ENCODE measurements at places on chromosomes 13 and 19.

DNA sequence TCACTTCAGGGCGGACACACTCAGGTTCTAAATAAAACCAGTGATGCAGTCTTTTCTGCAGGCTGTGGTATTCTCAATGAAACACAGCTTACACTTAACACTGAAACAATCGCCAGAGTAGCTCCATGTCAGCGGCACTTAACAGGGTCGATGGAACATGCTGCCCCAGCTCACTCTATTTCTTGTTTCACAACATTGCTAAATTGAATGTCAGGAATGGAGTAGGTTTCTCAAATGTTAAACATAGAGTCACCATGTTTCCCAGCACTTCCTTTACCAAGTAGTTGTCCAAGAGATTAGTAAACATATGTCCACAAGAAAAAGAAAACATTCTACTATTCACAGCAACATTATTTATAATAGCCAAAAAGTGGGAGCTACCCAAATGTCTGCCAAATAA lies 306.9 kb downstream of the SLITRK6 start:
- DNase-seq: no peak

GRCh38 chr13:109118521-109118920 lies 489.1 kb downstream of the MYO16 start:
- DNase-seq: no peak

GRCh38 chr13:112587212-112587763 lies 665 bp downstream of the TUBGCP3 start:
- DNase-seq: no peak

DNA sequence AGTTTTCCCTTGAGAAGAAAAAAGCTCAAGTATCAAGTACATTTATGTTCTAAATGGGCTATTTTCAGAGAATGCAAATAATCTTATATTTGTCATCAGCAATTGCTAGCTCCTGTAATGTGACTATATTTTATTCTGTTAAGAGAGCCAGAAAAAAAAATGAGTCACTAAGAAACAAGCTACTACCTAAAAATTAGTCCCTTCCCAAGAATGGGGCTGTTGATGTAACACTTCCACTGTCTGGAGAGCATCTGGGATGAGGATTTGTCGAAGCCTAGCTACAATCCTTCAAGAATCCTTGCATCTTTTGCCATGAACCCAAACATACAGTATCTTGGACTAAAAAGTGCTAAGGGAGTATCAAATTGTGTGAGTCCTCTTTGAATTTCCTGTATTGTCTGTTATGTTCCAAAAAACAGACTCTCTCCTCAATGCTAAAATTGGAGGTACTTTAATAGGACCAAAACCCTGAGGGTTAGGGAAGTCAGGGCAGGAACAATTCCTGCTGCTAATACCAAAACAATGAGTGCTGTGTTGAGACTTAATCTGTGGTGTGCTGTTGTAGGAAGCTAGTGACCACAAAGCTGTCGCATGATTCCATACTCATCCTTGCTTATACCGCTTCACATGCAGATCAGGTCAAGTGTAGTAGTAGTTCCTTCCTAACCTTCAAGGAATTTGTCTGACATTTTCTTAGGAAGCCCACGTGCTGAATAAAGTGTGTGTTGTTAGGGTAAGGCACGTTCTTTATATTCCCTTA lies 4.9 kb upstream of the ZC3H13 start:
- no peak for DNase-seq

GRCh38 chr19:42203700-42204099 lies 13.8 kb downstream of the DEDD2 start:
- DNase-seq: no peak

DNA sequence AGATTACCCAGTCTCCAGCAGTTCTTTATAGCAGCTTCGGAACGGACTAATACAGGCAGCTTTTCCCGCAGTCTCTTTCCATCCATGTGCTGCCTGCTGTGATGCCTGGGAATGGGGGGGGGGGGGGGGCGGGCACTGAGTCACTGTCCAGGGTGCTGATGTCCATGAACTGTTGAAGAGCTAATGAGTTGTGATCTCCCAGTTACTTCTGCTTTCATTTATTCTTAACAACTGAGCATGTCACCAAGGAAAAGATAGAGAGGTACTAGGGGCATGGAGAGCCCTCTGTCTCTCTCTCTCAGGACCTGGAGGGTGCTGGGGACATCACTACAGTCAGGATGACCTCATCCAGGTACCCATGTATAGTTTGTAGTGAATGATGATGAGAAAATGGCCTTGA lies 20.3 kb upstream of the CEACAM1 start:
- no peak for DNase-seq

- no peak for DNase-seq
These were observed 68.4 kb upstream of the SPATA13 start for GRCh38 chr13:24092108-24092507.

GRCh38 chr19:23415034-23415433 lies 19.8 kb upstream of the ZNF91 start:
- DNase-seq: no peak

- DNase-seq: no peak
These were observed 43.4 kb upstream of the N4BP2L1 start for GRCh38 chr13:32471187-32471922.

DNA sequence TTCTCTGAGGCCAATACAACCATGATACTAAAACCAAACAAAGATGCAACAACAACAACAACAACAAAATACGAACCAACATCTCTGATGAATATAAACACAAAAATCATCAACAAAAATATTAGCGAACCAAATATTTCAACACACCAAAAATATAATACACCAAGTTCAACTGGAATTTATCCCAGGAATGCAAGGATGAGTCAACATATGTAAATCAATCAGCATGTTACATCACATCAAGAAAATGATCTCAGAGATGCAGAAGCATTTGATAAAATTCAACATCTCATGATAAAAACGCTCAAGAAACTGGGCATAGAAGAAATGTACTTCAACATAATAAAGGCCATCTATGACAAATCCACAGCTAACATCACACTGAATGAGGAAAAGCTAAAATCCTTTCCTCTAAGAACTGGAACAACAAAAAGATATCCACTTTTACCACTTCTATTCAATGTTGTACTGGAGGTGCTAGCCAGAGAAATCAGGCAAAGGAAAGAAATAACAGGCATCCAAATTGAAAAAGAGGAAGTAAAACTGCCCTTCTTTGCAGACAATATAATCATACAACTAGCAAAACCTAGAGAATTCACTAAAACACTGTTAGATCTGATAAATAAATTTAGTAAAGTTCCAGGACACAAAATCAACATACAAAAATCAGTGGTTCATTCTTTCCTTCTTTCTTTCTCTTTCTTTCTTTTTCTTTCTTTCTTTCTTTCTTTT lies 2448.7 kb upstream of the PCDH20 start:
- no peak for DNase-seq

DNA sequence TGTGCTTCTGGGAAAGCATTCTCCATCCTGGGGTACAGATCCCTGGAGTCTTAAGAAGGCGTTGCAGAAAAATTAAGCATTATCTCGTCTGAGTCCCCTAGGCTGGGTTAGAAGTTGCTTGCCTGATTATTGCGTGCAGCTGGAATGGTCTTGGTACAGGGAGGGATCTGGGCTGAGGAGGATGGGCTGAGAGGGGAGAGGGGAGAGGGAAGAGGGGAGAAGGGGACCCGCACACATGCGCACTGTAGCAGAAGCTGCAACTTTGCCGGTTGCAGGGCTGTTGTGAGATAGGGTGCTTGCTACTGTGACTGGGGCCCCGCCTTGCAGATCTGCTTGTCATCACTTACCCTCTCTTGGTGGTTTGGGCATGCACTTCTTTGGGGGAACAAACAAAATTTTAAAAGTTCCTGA lies 316.8 kb downstream of the DLEU7 start:
- no peak for DNase-seq

DNA sequence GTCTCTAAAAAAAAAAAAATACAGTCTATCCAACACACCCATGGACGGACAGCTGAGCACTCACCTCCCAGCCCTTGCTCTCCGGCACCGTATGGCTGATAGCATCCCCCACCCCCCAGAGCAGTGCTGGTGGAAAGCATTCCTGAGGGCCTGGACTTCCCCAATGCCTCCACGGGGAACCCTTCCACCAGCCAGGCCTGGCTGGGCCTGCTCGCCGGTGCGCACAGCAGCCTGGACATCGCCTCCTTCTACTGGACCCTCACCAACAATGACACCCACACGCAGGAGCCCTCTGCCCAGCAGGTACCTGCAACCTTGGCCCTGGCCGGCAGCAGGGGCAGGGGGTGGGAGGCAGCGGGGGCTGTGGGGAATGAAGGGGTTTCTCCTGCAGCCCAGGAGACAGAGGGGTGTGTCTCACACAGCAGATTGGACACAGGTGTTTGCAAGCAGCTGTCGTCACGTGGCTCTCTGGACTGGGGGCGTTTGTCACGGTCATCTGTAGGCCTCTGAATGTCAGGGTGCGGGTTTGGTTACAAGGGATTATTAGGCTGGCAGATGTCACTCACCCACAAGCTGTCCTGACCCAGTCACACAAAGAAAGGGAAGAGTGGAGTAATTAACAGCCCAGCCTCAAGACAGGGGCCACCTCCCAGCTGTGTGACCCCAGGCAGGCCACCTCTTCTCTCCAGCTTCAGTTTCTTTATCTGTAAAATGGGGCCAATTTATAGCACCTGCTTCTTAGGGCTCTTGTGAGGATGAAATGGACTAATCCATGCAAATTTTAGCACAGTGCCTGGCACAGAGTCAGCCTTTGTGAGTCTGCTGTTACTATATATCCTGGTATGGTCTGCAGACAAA lies 19.3 kb downstream of the PLD3 start:
- DNase-seq: no peak

- DNase-seq: no peak
These were observed 304.8 kb upstream of the MAB21L1 start for GRCh38 chr13:35781036-35782000.
